ENCODE measurements at places on chromosomes 3 and 15.

DNA sequence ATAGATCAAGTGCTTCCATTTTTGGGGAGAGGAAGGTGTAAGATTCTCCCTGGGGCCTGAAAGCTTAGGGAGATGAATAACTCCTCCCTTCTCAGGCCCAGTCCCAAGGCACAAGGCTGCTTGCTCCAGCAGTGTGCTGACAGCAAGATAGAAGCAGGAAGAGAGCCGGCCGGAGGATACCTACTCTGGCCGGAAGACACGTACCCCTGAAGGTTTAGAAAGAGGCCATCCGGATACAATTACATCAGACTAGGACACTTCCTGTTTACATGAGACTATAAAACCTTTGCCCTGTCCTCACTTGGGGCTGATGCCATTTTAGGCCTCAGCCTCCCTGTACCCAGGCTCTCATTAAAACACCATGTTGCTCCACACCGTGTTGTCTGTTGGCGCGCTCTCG, 329.9 kb downstream of the SV2B start:
- no peak for DNase-seq

DNA sequence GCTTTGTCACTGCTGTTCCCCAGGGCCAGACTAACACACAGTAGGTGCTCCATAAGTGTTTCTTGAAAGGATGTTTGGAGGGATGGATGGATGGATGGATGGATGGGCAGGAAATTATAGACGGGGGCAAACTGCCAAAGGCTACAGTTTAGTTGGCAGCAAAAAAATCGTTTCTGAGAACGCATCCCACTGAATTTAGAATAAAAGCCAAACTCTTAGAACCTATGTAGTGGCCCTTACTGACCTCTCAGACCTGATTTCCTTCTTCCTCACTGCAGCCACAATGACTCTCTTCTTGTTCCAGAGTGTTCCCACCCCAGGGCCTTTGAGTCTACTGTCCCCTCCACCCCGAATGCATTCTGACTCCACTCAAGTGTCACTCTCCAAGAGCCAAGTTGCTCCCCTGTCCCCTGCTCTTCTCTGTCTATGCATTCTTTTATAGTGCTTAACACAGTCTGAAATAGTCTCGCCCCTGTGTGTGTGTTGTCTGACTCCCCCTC, 5.2 kb upstream of the GATA2 start:
- no peak for DNase-seq

DNA sequence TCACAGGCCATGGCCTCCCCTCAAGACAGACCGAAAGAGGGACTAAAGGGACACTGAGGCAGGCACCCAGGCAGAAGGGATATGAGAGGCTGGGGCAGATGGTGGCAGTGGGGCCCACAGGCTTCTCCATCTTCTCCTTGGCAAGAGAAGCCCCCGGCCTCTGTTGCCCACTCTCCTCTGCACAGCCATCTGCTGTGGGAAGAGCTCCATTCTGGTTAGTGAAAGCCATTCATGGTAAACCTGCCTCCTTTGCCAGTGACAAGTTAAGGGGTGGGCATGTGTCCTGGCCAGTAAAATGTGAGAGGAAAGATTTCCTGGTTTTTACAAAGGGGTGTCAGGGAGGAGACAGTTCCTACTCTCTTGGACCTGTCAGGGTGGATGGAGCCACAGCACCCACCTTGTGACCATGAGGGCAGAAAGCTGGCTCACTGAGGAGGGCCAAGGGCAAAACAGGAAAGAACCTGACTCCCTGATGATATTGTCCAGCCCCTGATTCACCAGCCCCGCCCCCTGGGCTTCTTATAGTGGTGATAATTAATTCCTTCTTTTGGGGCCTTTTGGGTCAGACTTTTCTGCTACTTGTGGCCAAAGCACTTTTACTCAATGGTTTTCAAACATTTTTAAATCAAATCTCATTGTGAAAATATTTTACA, 130.4 kb upstream of the SMAD3 start:
- DNase-seq = no peak

- no peak for DNase-seq
These were observed 101.4 kb upstream of the GOLIM4 start for GRCh38 chr3:168197162-168197561.

GRCh38 chr3:143031327-143031726, 30.0 kb downstream of the U2SURP start:
- DNase-seq = no peak

- DNase-seq = no peak
These were observed 13.2 kb downstream of the TNIK start for GRCh38 chr3:171446801-171447578.

DNA sequence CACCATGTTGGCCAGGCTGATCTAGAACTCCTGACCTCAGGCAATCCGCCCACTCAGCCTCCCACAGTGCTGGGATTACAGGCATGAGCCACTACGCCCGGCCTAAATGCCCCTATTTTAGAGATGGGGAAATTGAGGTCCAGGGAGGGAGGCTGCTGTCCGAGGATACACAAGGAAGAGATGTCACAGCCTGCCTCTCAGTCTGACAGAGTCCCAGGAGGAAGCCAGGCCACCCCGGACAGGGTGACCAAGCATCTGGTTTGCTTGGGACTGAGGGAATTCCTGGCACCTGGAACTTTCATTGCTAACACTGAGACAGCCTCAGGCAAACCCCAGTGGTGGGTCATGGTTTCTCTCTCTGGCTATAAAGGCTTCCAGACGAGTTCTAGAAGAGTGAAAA, 30.6 kb upstream of the ADAMTS7 start:
- DNase-seq = no peak

GRCh38 chr3:193828477-193828876, 235.5 kb downstream of the OPA1 start:
- DNase-seq = no peak

- DNase-seq = no peak
These were observed 79.1 kb upstream of the MEF2A start for GRCh38 chr15:99486371-99487336.

DNA sequence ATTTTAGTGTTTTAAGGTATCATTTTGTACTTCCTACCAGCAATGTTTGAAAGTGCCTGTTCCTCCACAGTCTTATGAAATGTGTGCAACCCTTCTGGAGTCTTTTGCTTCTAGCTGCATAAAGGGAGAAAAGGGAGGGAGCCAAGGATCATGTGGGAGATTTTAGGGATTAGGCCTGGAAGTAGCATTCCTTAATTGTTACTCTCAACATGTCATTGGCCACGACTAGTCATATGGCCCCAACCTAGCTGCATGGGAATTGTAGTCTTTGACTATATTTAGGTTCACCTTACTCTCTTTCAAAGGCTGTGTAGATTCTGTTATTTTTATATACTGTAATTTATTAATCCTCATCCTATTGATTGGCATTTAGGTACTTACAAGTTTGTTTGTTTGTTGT, 14.9 kb downstream of the CRTAP start:
- no peak for DNase-seq

DNA sequence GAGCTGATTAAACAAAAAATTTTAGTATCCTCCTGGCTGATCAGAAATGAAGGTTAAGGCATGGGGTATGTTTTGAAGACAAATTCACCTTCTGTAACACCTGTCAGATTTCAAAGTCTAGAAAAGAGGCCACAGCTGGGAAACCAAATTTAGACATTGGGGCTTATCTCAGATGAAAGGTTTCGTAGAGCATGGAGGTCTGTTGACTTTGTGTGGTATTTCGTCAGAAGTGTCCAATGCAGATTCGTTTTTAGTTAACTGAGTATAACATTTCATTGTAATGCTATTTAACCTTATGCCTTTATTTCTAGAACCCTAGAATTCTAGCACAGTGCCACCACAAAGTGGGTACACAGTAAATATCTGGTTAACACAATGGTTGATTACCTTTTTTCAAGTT, 61.7 kb downstream of the FNDC3B start:
- no peak for DNase-seq

DNA sequence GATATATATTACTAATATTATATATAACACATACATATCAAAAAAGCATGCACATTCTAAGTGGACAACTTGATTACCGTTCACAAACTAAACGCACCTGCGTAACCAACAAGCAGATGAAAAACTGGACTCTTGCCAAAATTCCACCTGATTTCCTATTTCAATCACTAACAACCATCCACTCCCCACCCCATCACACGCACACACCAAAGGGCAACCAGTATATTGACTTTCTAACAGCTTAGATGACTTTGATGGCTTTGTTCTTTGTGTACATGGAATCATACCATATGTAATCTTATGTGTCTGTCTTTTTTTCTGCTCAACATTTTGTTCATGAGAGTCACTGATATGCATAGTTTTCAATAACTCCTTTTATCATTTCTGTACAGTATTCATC, 496.8 kb upstream of the ARRDC4 start:
- DNase-seq = no peak

DNA sequence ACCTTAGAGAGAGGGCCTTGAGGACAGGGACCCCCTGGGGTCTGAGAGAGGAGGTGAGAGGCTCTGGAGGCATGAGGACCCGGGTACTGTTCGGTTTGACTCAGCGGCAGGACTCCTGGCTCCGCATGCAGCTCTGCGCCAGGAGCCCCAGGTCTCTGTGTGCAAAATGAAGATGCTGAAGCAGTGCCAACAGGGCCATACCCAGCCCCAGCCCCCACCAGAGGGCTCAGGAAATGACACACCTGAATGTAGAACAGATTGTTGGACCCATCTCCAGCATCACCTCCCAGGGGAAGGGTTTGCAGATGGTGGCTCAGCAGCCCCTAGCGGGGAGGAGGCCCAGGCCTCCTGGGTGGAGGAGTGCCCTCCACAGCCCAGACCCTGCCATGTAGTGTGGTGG, 30.2 kb downstream of the EPHB3 start:
- no peak for DNase-seq

DNA sequence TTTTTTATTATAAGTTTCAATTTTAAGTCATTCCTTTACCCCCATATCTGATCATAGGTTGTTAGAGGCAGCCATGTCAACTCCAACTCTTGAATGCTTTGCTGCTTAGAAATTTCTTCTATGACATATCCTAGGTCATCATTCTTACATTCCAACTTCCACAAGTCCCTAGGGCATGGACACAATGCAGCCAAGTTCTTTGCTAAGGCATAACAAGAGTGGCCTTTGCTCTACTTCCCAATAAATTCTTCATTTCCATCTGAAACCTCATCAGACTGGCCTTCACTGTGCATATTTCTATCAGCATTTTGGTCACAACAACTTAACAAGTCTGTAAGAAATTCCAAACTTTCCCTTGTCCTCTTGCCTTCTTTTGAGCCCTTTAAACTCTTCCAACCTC, 28.5 kb downstream of the TRIM42 start:
- DNase-seq = no peak
